ENCODE measurements at places on chromosomes 7 and 10.
A peak's percentile ranks its signal among the peaks of the same experiment; 100 is the strongest.

DNA sequence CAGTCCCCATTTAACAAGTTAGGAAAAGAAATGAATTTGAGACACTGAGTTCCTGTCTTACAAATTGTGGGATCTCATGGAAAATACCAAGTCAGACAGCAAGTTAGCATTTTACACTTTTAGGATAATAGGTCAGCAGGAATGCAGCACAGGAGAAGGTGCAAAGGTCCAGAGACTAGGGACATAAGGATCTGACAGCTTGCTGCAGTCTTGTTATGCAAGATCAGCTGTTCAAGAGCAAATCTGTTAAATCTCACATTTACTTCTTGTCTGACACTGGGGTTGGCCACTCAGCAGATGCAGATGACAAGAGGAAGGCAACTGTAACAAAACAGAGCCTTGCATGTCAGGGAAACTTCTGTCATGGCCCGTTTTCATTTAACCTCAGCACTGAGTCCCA lies 239.6 kb downstream of the PHF14 start:
- DNase-seq = no peak

- peak; percentile 91 for DNase-seq
These were observed 35.3 kb downstream of the CHST3 start for GRCh38 chr10:71999360-72000072.

- no peak for DNase-seq
These were observed 72.5 kb downstream of the SYPL1 start for GRCh38 chr7:106039486-106040060.

DNA sequence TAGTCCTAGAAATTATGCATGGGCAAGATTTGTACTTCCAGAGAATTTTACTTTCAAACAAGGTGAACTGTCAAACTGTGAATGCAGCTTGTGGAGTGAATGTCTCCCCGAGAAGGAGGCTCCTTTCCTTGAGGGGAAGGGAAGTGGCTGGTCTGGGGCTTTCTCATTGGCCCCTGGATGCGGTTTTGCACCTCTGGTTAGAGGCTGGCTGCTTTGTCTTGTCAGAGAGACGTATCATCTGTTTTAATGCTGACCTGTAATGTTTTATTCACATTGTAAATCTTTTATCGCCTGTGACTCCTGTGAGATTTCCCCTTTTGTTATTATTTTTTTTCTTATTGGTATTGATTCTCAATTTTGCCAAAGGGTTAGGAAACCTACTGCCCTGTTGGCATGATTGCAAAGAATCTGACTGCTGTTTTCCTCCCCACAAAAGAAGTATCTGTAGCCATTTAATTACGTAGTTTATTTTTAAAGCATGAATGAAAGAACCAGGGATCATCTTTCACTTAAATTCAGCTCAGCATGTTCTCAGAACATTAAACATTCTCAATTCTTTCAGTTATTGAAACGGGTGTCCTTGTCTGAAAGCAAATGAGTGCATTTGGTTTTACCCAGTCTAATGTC lies 238.3 kb upstream of the NFE2L3 start:
- DNase-seq = no peak

DNA sequence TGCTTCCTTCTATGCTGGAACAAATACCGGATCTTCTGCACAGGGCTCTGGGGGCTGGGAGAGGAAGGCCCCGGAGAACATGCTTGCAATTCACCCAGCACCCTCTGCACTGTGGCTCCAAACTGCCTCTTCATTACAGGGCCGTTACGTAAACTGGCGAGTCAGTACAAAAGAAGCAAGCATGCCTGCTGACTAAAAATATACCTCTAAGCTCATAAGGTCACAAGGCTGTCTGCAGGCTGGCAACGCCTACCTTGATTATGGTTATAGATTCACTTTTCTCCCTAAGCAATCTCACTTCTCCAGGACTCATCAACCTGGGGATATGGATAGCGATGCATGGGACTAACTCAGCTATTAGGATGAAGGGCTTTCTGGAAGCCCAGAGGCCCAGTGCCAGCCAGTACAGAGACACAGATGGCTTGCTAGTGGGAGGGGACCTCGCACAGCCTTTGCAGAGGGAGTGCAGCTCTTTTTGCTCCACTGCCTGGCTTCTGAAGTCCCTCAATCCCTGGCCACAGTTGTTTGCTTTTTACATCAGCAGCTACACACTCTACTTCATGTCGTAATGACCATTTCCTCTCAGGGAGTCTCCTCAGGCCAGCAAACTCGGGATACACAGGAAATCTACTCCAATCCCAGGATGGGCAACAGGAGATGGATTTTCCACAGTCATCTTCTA lies 96.1 kb downstream of the SH3PXD2A start:
- DNase-seq = no peak

DNA sequence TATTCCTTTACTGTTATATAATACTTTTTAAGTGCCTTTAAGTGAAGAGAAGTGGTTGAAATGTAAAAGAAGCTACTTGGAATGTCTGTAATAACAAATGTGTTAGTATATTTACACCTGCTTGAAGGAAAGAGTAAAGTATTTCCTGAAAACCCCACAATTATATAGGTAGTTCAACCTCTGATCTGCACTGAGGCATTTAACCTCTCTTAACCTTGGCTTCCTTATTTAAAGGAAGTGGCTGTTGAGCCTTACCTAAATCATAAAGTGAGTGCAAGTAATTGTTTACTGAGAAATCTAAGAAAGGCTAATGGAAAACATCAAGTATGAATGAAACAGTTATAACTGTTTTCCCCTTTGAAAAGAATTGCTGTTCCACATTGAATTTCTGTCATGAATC lies 294.5 kb downstream of the ADK start:
- no peak for DNase-seq
